Activated CD4-positive, CD25-positive, alpha-beta regulatory T cell (primary cell): ENCODE measurements at places on chromosomes 16 and 17.

GRCh38 chr16:11603331-11603750 is 16.6 kb upstream of the LITAF start:
- DNase-seq, result no peak

GRCh38 chr16:85567935-85568334 is 45.2 kb upstream of the GSE1 start:
- no peak for DNase-seq

DNA sequence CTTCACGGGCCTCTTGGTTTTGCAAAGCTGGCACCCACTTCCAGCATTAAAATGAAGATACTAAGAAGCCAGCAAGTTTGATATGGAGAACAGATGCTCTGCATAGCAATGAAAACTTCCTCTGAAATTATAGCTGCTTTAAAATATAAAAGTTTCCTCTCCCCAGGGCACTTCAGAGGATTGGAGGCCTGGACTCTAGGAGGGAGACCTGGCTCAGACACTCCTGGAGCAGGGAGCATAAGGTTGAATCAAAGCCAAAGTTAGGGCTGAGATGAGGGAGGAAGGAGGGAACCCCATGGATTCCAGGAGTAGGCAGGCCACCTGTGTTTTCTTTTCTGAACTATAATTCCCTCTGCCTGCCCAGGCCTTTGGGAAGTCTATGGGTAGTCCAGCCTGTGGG is 176.0 kb upstream of the RPL38 start:
- no peak for DNase-seq

GRCh38 chr17:50501054-50501453 is 7.2 kb upstream of the MYCBPAP start:
- no peak for DNase-seq

DNA sequence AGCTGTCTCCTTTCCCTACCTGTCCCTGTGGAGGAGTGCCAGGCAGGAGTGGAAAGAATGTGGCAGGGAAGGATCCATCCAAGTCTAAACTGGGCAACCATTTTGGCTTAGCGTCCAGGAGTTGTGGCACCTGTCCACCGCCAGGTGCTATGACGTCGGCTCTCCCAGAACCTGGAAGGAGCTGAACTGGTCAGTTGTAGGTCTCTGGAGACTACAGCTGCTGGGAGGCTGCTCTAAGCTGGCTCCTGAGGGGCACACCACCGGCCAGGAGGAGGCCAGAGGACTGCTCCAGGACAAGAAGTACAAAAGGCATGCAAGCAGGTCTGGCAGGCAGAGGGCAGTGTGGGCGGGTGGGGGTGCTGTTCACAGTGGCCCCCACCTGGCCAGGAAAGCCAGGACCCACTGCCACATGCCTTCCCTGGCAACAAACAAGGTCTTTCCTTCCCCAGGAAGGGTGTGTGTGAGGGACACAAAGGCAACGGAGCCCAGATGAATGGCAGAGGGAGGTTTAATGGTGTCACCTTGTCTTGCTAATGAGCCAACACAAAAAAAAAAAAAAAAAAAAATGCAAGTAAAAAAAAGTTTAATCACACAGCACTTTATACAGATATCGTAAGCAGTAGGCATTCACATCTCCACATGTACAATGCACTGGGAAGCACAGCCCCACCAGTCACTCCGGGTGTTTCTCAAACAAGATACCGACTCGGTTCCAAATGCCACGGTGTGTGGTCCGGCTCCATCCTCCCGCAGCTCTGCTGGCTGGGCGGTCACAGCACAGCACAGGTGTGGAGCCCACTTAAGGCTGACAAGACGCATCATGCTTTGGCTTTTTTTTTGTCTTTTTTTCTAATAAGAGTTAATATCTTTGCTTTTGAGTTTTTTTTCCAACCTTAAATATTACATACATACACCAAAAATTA is 4.8 kb downstream of the SPHK1 start:
- no peak for DNase-seq
